ENCODE measurements at places on chromosomes 4 and X.
A peak's percentile ranks its signal among the peaks of the same experiment; 100 is the strongest.

- DNase-seq = no peak
Measured at GRCh38 chr4:165779950-165780670, 92.9 kb upstream of the TLL1 start.

- DNase-seq = peak; percentile 34
Measured at GRCh38 chrX:14056206-14056605, 26.5 kb upstream of the GEMIN8 start.

GRCh38 chr4:161799710-161800109, 364.1 kb downstream of the FSTL5 start:
- no peak for DNase-seq

DNA sequence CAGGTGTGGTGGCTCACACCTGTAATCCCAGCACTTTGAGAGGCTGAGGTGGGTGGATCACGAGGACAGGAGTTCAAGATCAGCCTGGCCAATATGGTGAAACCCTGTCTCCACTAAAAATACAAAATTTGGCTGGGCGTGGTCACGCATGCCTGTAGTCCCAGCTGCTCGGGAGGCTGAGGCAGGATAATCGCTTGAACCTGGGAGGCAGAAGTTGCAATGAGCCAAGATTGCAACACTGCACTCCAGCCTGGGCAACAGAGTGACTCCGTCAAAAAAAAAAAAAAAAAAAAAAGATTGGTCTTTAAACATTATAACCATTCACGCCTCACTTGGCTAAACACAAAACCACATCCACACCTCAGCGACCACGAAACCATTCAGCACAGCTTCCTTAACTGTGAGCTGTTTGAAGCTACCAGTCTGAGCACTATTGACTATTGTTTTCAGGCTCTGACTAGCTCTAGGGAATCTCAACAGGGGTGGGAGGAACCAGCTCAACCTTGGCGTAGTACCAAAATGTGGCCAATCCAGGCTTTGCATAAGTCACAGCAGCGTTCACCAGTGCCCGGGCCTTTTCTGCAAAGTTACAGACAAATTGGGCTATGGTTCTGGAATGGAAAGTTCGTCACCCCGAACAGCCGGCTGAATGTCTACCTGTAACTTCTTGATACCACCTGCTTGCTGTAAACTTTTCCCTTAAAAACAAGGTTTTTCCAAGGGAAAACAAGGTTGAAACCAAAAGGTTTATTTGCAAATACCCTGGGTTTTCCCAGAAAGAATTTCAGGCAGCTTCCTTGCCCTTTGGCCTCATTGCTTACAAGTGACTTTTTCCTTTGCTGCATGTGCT, 73.6 kb upstream of the DHX15 start:
- peak; percentile 88 for DNase-seq

DNA sequence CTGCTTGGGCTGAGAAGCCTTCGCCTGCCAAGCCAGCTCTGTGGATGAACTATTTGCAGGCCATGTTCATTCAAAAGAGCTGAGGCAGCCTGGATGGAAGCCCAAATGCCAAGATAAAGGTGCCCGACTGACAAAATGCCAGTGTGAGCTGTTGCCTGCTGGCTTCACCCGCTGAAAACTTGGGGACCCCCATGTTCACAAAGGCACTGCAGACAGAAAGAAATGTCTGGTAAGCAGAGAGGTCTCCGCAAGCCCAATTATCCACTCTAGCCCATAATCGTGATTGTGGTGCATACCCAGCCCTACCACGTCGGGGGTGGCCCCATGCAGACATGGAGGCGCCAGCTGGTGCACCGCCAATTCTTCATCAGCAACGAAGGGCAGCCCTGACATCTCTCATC, 13.0 kb upstream of the SMIM20 start:
- DNase-seq = no peak

DNA sequence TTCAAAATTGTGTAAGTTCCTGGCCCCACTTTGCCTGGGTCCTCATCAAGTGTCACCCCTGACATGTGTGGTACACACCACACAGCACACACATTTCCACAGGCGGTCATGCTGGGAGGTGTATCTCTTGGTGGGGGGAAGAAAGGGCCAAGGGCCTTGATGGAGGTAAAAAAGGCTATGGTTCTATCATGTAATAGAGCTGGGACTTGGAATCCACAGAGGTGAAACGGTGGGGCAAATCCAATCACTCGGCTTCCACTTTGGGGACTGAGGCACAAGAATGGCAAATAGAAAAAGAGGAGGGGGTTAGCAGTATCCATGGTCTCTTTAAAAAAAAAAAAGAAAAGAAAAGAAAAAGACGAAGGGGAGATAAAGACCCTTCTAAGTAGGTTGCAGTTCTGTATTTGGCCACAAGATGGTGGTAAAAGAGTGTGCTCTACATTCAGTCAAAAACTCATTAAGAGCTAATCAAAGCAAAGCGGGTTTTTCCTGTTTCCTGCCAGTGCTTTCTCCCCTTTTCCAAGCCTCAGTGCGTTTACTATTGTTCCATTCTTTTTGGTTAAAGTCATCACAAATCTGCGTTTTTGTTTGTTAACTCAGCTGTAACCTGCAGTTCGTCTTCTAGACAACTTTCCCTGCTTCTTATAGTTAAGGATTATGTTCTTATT, 37.0 kb upstream of the ATP6AP2 start:
- peak; percentile 65 for DNase-seq

DNA sequence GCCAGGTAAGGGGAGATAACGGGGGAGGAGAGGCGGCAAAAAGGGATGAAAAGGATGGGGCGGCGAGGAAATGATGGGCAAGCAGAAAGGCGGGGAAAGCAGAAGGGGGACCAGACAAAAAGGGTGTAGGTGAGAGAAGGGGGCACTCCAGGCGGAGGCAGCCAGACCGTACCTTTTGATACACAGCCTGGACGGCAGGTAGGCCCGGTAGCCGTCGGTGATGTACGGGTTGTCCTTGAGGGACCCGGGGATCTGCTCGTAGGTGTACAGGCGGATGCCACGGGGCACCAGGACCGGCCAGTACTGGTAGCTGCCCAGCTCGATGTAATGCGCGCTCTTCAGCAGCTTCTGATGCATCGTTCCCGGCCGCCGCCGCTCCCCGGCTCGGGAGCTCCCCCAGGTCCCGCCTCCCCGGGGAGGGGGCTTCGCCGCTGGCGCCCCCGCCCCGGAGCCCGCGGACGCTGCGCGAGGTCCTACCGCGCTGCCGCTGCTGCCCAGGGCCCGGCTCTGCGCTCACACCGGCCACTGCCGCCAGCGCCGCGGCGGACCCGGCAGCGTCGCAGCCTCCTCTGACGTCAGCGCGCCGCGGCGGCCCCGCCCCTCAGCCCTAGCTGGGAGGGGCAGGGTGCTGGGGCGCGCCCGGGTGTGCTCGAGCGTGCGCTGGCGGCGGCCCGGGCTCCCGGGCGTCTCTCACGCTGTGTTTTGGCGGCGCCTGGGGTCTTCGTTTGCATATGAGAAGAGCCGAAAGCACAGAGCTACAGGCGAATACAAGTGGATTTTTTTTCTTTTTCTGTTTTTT, at the start of gene PAQR3:
Gene PAQR3 (minus strand): TSS at position 571 of the 799 bp plus-strand sequence. CDS start 214 bp downstream, at position 357.
- peak; percentile 75 for DNase-seq

- DNase-seq = no peak
Measured at GRCh38 chr4:6663596-6664393, 23.3 kb downstream of the MRFAP1 start.

DNA sequence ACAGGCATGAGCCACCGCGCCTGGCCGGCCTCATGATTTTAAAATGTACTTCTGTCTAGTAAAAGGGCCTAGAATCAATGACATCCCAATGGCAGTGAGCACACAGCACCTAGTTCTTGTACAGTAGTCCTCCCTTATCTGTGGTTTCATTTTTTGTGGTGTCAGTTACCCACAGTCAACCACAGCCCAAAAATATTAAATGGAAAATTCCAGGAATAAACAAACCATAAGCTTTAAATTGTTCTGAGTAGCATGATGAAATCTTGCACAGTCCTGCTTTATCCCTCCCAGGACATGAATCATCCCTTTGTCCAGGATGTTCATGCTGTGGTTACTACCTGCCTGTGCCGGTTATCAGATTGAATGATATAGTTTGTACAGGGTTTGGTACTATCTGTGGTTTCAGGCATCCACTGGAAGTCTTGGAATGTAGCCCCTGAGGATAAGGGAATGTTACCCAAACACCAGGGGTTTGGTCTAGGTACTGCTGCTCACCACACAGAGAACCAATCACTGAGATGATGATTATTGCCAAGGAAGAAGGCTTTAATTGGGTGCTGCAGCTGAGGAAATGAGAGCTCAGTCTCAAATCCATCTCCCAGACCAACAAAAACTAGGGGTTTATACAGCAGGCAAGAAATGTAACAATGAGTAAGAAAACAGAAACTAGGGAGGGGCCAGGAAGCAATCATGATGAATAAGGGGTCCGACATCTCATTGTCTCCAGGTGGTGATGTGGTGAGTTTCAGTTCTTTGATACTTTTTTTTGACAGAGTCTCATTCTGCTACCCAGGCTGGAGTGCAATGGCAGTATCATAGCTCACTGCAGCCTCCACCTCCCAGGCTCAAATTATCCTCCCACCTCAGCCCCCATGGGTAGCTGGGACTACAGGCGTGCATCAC, 16.2 kb upstream of the FHL1 start:
- peak; percentile 63 for DNase-seq

GRCh38 chr4:139655116-139655515, 10.5 kb upstream of the MGST2 start:
- peak; percentile 83 for DNase-seq

- peak; percentile 60 for DNase-seq
Measured at GRCh38 chr4:145216535-145216934, 36.1 kb upstream of the OTUD4 start.

- no peak for DNase-seq
Measured at GRCh38 chrX:120015145-120016067, 62.1 kb downstream of the RHOXF2B start.

- DNase-seq = no peak
Measured at GRCh38 chrX:42934020-42934726, 156.2 kb upstream of the PPP1R2C start.

DNA sequence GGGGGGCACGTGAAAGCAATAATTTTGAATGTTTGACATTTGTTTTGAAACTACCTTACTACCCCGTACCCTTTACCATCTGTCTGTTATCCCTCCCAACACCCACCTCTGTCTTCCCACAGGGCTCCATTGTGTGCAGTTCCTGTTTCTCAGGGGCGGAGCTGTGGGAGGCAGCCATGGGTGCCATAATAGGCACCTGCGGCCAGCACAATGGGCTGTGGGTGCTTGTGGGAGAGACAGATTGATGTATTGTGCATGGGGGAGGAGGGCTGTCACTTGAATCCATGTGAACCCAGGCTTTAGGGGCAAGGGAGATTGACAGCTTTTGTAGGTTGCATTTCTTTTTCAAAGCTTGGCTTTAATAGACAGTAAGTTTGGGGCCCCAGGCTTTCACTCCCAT, 122.6 kb upstream of the CXorf66 start:
- DNase-seq = no peak

GRCh38 chrX:37871626-37872302, 24.4 kb upstream of the DYNLT3 start:
- DNase-seq = peak; percentile 70

DNA sequence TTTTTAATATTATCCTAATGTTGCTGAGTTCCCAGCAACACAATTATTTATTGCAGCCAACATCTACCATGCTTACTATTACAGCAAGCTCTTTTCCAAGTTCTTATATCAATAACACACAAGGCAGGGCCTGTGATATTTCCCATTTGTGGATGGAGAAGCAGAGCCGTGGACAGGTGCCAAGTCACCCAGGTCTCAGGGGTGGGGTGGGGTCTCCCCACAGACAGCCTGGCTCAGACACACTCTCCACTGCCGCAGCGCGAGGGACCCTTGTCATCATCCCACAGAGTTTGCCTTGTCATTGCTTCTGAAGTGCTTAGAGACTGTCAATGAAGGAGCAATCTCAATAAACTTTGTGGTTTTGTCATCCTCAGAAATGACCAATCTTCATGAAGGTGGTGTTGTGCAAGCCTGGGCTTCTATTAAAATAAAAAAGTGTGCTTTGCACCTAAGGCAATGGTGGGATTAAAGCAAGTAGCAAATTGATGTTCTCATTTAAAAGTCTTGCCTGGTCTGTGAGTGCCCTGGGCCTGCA, 76.1 kb downstream of the SORBS2 start:
- DNase-seq = no peak

- DNase-seq = no peak
Measured at GRCh38 chrX:105636667-105637066, 185.7 kb upstream of the NRK start.

DNA sequence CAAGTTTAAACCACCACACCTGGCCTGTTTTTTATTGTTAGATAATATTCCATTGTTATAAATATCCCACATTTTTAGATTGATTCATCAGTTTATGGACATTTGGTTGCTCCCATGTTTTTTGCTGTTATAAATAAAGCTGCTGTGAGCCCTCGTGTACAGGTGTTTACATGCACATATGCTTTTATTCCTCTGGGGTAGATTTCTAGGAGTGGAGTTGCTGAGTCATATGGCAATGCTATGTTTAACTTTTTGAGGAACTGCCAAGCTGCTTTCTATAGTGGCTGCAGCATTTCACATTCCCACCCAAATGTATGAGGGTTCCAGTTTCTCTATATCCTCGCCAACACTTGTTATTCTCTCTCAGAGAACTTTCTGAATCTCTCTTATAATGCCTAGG, 90.5 kb downstream of the TBL1X start:
- peak; percentile 28 for DNase-seq

GRCh38 chr4:112266823-112267222, 18.9 kb downstream of the TIFA start:
- DNase-seq = peak; percentile 65

GRCh38 chrX:2263203-2263602, 237.6 kb downstream of the DHRSX start:
- DNase-seq = no peak

- no peak for DNase-seq
Measured at GRCh38 chr4:120144634-120145033, 78.0 kb upstream of the MAD2L1 start.

DNA sequence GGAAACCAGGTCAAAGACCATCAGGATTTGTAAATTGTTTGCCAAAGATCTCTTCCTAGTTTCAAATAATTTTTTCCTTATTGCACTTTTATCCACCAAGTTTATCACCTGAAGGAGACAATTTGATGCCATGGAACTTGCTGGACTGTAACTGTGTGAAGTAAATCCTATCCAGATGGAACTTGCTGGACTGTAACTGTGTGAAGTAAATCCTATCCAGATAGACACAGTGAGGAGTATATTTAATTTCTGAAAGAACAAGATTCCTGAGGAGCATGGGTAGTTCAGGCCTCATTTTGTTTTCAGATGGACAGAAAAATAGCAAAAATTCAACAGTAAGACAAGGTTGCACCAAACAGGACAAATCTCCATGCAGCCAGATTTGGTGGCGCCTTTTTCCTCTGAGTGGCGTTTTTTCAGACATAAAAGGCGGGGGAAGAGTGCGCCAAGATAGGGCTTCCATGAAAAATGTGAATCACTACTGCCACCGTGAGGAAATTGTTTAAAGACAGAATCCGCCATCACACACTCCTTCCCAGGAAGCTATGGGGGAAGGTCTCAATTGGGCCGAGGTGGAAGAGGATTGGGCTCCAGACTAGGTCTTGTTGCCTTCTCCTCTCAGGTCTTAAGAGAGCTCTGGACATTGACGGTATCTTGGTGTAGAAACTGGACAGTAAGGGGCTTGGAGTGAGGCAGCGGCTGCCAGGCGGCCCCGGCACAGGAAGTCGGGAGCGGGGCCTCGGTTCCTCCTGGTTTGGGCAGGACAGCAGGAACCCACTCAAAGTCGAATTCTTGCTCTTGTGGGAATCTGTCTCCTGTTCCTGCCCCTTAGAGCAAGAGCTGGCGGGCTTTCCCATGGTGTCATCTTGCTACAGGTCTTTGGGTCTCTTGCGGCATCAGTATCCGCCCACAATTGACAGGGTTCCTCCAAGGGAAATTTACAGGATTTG, 234.7 kb downstream of the OR13H1 start:
- DNase-seq = no peak

GRCh38 chr4:152937336-152938236, 1.5 kb downstream of the FHDC1 start:
- peak; percentile 47 for DNase-seq
